ENCODE measurements at places on chromosomes 1 and 21.

- no peak for DNase-seq
- no peaks in the 10 kb centered on the region for H3K4me1 ChIP-seq
- H3K36me3 ChIP-seq = no peaks in the 10 kb centered on the region
- H3K4me3 ChIP-seq = no peak overlapping the region
- H3K27me3 ChIP-seq = no peaks in the 10 kb centered on the region
Observed at GRCh38 chr1:183493540-183494245, 21.4 kb downstream of the SMG7 start.

- H3K27ac ChIP-seq = no peak overlapping the region
- DNase-seq = no peak
- H3K4me1 ChIP-seq = no peaks in the 10 kb centered on the region
- no peaks in the 10 kb centered on the region for H3K27me3 ChIP-seq
- H3K4me3 ChIP-seq = no peak overlapping the region
- no peaks in the 10 kb centered on the region for H3K36me3 ChIP-seq
Observed at GRCh38 chr1:218705911-218706893, 361.1 kb downstream of the TGFB2 start.

GRCh38 chr1:63601061-63601460 is 7.8 kb downstream of the PGM1 start:
- no peaks in the 10 kb centered on the region for H3K36me3 ChIP-seq
- H3K4me1 ChIP-seq = no peaks in the 10 kb centered on the region
- no peak overlapping the region for H3K27ac ChIP-seq
- no peaks in the 10 kb centered on the region for H3K27me3 ChIP-seq

GRCh38 chr1:192869308-192869940 is 60.6 kb downstream of the RGS2 start:
- H3K4me3 ChIP-seq = no peak overlapping the region
- no peak for DNase-seq
- H3K27me3 ChIP-seq = no peaks in the 10 kb centered on the region
- H3K36me3 ChIP-seq = no peaks in the 10 kb centered on the region
- no peak overlapping the region for H3K27ac ChIP-seq

GRCh38 chr1:11691302-11691914 is at the start of gene DRAXIN:
TSS of gene DRAXIN (plus strand) at chr1:11691710. CDS start at chr1:11706259, 14,549 bp downstream.
- H3K27ac ChIP-seq = no peak within 1 kb of the TSS
- peaks cover 34% of the 10 kb centered on the region for H3K27me3 ChIP-seq
- no peaks in the 10 kb centered on the region for H3K36me3 ChIP-seq
- no peak for DNase-seq
- peak within 1 kb of the TSS; percentile 48 for H3K4me3 ChIP-seq

DNA sequence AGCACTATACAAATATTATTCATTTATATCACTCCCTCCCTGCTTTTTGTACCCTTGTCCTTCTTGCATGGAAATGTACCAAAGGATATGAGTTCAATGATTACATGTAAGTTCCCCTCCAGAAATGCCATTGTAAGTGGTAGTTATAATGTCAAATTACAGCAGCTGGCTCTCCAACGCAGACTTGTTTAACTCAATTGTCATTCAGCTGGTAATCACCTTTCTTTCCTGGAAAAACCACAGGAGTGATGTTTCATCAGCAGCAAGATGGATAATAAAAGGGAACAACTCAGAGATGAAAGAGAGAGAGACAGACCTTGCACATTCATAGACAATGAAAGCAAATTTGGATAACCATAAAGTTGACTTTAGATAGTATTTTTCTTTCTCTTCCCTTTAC is 578.6 kb upstream of the PBX1 start:
- no peaks in the 10 kb centered on the region for H3K4me1 ChIP-seq
- no peaks in the 10 kb centered on the region for H3K27me3 ChIP-seq
- no peaks in the 10 kb centered on the region for H3K36me3 ChIP-seq
- no peak for DNase-seq
- no peak overlapping the region for H3K27ac ChIP-seq
- no peak overlapping the region for H3K4me3 ChIP-seq

GRCh38 chr1:208177656-208178055 is 66.5 kb downstream of the PLXNA2 start:
- peaks cover 4% of the 10 kb centered on the region for H3K36me3 ChIP-seq
- H3K27ac ChIP-seq = no peak overlapping the region

DNA sequence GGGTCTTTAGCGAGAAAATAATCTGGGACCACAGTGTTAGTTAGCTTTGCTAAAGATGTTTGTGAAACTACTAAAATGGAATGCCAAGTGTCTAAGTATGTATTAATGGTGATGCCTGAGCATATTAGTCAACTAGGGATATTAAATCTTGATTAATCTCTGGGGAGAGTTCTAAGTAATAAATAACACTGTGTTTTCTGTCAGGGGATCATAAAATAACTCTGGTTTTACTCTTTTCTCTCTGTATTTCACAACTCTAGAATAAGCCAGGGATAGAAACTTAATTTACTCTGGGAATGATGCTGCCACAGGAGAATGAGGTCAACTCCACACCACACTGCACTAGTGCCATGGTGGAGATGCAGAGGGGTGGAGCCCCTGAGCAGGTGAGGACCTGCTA is 399.2 kb downstream of the PTBP2 start:
- no peak overlapping the region for H3K27ac ChIP-seq
- DNase-seq = no peak
- H3K4me1 ChIP-seq = no peaks in the 10 kb centered on the region
- H3K27me3 ChIP-seq = no peaks in the 10 kb centered on the region
- no peaks in the 10 kb centered on the region for H3K36me3 ChIP-seq

GRCh38 chr1:245972476-245972875 is 534.6 kb downstream of the SMYD3 start:
- H3K36me3 ChIP-seq = no peaks in the 10 kb centered on the region
- H3K4me1 ChIP-seq = no peaks in the 10 kb centered on the region
- no peak overlapping the region for H3K4me3 ChIP-seq
- DNase-seq = no peak

GRCh38 chr1:112396653-112397471 is 848 bp downstream of the CTTNBP2NL start:
- no peak for DNase-seq
- H3K27me3 ChIP-seq = no peaks in the 10 kb centered on the region
- peak overlapping the region; percentile 70 for H3K4me3 ChIP-seq
- no peaks in the 10 kb centered on the region for H3K36me3 ChIP-seq
- peaks cover 47% of the 10 kb centered on the region for H3K4me1 ChIP-seq

- H3K4me3 ChIP-seq = no peak overlapping the region
- no peak for DNase-seq
Observed at GRCh38 chr1:197067457-197067818, 378 bp upstream of the F13B start.

DNA sequence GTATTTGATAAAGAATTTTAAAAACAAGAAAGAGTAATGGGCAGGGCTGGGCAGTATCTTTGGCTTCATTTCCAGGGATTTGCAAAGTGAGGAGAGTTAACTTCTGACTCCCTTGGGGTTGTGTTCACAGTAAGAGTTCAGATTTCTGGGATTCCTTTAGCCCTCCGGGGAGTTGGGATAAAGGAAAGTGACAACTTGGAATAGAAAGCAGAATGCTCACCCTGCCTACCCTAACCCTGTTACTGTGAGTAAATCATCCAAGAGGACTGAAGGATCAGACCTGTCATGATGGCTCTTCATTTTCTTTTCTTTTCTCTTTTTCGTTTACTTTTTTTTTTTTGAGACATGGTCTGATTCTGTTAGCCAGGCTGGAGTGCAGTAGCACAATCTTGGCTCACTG is 76.1 kb downstream of the CACHD1 start:
- no peaks in the 10 kb centered on the region for H3K36me3 ChIP-seq
- no peak for DNase-seq
- H3K4me3 ChIP-seq = no peak overlapping the region
- no peaks in the 10 kb centered on the region for H3K27me3 ChIP-seq

GRCh38 chr1:201556841-201557571 is 18.1 kb downstream of the NAV1 start:
- no peak overlapping the region for H3K27ac ChIP-seq
- H3K27me3 ChIP-seq = no peaks in the 10 kb centered on the region
- H3K36me3 ChIP-seq = no peaks in the 10 kb centered on the region
- peaks cover 34% of the 10 kb centered on the region for H3K4me1 ChIP-seq
- no peak overlapping the region for H3K4me3 ChIP-seq
- DNase-seq = no peak

- H3K4me3 ChIP-seq = no peak overlapping the region
- DNase-seq = no peak
- H3K27me3 ChIP-seq = no peaks in the 10 kb centered on the region
- H3K4me1 ChIP-seq = peaks cover 15% of the 10 kb centered on the region
- peak overlapping the region; percentile 80 for H3K27ac ChIP-seq
- H3K36me3 ChIP-seq = no peaks in the 10 kb centered on the region
Observed at GRCh38 chr1:67793562-67793961, 39.7 kb downstream of the GNG12 start.

DNA sequence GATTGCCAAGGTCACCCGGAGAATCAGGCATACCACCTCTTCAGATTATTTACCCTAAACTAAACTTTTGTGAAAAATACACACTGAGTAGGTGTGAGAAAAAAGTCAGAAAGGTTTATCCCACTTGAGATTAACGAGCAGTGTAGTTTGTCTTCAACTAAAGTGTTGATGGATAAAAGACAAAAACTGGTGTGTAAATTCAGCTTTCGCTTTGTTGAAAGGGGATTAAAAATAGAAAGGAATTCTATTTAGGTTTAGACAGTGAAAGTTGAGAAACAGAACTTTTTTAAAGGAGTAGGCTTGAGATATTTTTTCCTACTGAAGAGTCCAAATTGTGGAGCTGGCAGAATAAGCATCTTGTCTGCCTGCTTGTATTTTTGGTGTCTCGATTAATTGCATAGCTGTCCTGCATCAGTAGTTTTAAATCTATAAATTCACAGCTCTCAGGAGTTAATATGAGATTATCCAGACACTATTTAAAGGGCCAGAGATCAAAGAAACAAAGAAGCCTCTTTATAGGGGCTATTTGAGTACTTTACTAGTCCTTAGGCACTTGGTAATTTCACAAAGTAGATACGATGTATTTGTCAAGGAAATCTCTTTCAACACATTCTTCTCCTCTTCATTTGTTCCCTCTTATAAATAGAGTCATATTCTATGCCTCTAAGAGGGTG is 46.7 kb upstream of the RABGAP1L start:
- H3K4me1 ChIP-seq = peaks cover 2% of the 10 kb centered on the region
- no peak for DNase-seq
- no peak overlapping the region for H3K27ac ChIP-seq
- no peaks in the 10 kb centered on the region for H3K27me3 ChIP-seq
- H3K4me3 ChIP-seq = peak overlapping the region; percentile 19
- no peaks in the 10 kb centered on the region for H3K36me3 ChIP-seq

GRCh38 chr1:59055908-59056719 is 240.8 kb upstream of the FGGY start:
- H3K27me3 ChIP-seq = no peaks in the 10 kb centered on the region
- H3K4me1 ChIP-seq = peaks cover 6% of the 10 kb centered on the region
- H3K27ac ChIP-seq = peak overlapping the region; percentile 75
- no peak for DNase-seq

DNA sequence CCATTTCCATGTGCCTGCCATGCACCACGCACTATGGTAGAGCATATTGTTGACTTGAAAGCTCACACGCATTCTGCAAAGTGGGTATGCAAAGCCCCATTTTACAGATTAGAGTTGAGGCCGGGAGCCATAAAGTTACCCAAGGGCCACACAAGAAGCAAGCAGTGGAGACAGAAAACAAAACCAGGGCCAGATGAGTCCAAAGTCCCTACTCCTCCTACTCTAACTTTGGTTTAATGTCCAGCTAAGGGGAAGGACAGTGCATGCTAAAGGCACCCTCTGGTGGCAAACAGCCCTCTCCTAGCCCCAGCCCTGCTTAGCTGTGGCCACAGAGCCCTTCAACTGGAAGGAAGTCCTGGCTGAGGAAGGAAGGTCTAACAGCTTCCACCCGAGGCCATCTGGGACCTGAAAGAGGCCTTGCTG is 74.9 kb downstream of the SLC66A1 start:
- no peaks in the 10 kb centered on the region for H3K27me3 ChIP-seq
- no peak for DNase-seq
- H3K4me1 ChIP-seq = peaks cover 69% of the 10 kb centered on the region
- peaks cover 7% of the 10 kb centered on the region for H3K36me3 ChIP-seq
- H3K4me3 ChIP-seq = no peak overlapping the region

DNA sequence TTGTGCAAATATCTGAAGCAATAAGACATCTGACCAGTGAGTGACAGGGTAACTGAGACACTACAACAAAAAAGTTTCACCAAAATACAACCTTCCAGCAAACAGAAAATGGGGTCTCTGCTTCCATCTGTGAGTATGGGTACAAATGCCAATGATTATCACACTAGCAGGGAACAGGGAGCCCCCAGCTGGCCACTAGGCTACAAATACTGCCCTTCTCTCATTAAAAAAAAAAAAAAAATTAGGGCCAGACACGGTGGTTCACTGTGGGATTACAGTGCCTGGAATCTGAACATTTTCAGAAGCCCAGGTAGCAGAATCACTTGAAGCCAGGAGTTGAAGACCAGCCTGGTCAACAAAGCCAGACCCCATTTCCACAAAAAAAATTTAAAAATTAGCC is 48.4 kb upstream of the EDARADD start:
- H3K36me3 ChIP-seq = no peaks in the 10 kb centered on the region
- no peaks in the 10 kb centered on the region for H3K27me3 ChIP-seq
- no peak for DNase-seq
- H3K4me1 ChIP-seq = no peaks in the 10 kb centered on the region
- no peak overlapping the region for H3K4me3 ChIP-seq

DNA sequence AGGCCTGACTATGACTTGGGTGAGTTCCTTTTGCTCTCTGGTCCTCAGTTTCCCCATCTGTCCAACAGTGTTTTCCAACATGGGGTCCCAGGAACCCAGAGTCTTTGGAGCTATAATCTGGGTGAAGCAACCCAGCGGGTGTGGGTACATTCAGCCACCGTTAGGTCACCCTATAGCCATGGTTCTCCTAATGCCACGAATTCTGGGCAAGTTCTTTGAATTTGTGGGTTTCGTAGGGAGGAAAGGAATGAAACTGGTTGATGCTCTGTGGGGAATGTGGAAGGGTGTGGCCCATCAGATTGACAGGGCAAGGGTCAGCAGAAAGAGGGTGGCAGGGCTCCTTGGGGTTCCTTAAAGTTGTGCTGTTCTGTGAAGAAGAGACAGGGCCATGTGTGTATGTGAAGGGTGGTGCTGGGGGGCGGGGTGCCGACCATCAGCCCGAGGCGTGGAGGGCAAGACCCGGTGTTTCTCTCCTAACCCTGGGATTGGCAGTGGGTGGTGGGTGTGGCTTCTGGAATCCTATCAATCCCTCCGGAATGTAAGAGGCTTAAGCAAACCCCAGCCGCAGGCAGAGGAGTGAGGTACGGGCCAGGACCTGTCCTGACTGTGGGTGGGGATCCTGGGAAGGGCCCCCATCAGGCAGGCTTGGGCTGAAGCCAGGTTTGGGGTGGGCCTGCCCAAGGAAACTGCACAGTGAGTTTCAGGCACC is 35.5 kb upstream of the ZNF362 start:
- H3K4me1 ChIP-seq = no peaks in the 10 kb centered on the region
- no peak overlapping the region for H3K27ac ChIP-seq
- H3K27me3 ChIP-seq = no peaks in the 10 kb centered on the region
- no peak overlapping the region for H3K4me3 ChIP-seq
- DNase-seq = no peak

- no peaks in the 10 kb centered on the region for H3K27me3 ChIP-seq
- H3K4me3 ChIP-seq = no peak overlapping the region
- no peak for DNase-seq
- H3K36me3 ChIP-seq = peaks cover 33% of the 10 kb centered on the region
- H3K4me1 ChIP-seq = no peaks in the 10 kb centered on the region
- H3K27ac ChIP-seq = no peak overlapping the region
Observed at GRCh38 chr1:32801096-32801715, 16.0 kb downstream of the YARS1 start.

GRCh38 chr21:33909756-33910155 is 5.8 kb downstream of the ATP5PO start:
- no peak for DNase-seq
- H3K27me3 ChIP-seq = no peaks in the 10 kb centered on the region
- H3K36me3 ChIP-seq = peaks cover 75% of the 10 kb centered on the region
- no peak overlapping the region for H3K27ac ChIP-seq
- H3K4me3 ChIP-seq = no peak overlapping the region

GRCh38 chr1:192401825-192402224 is 85.0 kb downstream of the RGS21 start:
- no peak for DNase-seq
- H3K4me3 ChIP-seq = no peak overlapping the region
- H3K27ac ChIP-seq = no peak overlapping the region

Measured in ascending aorta (tissue), 2 donors.